ENCODE measurements at places on chromosomes 4 and X.

DNA sequence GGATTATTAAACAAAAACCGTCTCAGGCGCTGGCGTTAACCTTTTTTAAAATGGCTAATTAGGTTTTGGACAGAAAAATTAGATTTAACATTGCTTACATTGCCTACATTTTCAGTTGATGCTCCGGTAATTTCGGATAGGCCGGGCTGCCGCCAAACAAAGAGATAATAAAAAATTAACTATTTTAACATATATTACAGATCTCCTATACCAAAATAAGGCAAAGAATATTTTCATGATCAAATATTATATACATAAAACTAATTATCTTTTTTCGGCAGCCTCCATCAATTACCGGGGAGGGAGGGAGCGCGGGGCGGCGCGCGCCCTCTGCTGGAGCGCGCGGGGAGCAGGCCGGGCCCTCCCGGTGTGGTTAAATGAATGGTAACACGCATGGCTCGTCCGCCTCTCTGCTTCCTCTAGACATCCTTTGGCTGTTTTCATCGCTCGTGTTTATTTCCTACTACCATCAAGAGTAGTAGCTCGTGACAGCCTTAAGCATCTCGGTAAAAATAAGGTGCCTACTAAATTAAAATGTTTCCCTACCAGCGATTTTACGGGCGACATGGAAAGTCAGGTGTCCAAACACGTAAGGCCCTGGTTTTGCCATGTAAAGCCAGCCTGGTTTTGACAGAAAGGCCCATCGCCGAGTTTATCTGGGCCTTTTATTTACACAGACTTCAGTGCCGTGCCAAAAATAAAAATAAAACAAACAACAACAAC, 52.4 kb upstream of the TMEM33 start:
- DNase-seq, result peak; percentile 72

- DNase-seq, result no peak
Observed at GRCh38 chr4:131509521-131509920, 1639.6 kb upstream of the PCDH10 start.

- DNase-seq, result peak; percentile 29
Observed at GRCh38 chr4:31370866-31371465, 650.8 kb downstream of the PCDH7 start.

- no peak for DNase-seq
Observed at GRCh38 chrX:31228415-31228832, 156.6 kb upstream of the FTHL17 start.

- DNase-seq, result no peak
Observed at GRCh38 chr4:52172166-52172565, 121.1 kb downstream of the SPATA18 start.

- DNase-seq, result no peak
Observed at GRCh38 chr4:138053641-138054301, 188.4 kb downstream of the SLC7A11 start.

- no peak for DNase-seq
Observed at GRCh38 chrX:72079607-72080006, 52.1 kb downstream of the RTL5 start.

DNA sequence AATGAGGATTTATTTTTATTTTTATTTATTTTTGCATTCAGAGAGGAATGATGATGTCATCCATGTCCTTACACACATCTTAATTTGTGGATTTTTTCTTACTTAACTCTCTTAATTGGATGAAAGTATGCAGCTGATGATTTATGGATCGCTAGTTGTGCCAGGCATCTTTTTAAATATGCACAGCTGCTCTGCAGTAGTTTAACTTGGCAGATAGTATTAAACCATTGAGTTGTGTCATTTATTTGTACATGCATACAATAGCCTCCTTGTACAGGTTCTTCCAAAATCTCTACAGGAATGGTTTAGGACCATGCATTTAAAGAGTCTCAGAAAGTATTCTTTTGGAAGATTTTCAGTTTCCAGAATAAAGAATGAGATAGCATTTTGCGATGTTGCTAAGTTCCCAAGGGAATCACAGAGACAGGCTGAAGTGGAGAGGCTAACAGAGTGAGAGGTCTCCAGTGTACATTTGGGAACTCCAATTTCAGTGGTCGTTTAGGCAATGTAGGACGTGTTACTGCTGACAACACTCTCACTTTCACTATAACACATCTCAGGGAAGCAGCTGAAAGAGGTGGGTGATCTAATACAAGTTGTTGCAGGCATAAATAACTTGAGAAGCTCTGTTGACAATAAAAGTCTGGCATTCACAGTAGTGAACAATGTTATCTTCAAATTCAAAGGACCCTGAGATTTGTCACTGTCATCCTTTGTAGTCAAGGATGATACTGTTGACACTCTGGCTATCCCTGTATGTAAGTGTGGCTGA, 49.9 kb upstream of the SCRG1 start:
- no peak for DNase-seq

DNA sequence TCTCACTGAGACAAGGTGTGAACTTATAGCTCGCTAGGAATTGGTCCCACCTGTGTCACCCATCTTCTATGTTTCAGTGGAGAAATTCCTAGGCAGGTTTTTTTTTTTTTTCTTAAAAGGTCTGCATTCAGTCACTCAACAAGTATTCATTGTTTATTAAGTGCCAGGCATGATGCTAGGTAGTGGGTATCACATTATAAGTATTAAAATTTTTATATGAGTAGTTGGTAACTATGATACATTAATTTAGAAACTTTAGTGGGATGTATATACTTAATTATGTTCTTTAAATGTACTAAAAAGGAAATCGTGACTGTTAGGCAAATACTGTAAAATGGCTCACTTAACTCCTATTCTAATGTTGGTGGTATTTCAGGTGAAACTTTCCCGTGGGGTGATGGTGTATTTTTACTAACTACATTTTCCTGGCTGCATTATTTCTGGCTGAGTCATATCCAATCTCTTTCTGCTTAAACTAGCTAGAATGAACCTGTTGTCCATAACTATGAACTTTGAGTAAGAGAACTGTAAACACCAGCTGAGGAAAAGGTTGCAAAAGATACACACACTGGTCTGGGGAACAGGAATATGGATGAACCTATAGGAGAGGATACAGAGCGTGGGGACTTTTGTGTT, 49.3 kb upstream of the MED14 start:
- DNase-seq, result no peak

DNA sequence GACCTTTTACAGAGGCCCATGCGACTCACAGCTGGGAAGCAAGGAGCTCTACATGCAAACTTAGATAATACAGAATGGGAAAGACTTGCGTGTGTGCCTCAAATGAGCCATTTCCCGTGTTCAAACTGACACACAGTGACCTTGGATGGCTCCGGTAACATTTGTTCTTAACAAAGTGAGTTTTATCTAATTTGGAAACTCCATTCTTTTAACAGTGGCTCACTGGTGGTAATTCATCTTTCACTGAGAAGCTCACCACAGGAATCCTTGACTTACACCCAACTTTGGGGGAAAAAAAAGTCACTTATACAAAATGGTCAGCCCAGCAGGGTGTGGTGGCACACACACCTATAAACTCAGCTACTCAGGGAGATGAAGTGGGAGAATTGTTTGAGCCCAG, 190.6 kb downstream of the LDB2 start:
- no peak for DNase-seq

DNA sequence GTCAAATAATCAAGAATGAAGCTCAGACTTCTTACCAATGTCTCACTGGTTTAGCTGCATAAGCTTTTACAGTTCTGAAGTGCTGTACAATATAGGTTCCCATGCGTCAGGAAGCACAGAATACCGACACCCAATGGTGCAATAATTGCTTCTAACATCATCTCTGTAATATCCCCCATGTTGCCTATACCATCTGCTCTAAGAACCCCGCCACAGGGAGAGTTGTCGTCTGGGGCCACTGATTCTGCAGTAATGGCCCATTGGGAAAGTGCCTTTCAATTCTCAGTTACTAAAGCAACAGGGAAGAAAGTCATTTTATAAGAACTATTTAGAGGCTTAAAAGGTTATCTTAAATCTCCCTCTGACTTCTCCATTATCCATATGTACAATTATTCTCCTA, 94.9 kb downstream of the GLRA3 start:
- no peak for DNase-seq

DNA sequence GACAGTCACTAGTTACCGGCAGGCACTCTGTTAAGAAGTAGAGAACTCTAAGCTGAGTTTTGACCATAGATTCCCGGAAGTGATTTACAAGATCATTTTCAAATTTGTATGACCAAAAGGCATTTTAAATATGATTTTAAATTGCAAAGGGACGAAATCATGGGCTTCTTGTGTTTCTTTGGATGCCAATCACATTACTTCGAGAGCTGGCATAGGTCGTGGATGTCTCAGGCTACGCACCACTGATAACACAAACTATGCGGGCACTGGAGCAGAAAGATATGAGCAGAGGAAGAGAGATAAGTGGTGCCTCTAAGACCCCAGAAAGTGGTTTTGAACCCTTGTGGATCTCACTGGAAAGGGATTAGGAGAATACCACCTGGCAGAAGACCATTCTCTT, 294.2 kb upstream of the FTHL17 start:
- no peak for DNase-seq

DNA sequence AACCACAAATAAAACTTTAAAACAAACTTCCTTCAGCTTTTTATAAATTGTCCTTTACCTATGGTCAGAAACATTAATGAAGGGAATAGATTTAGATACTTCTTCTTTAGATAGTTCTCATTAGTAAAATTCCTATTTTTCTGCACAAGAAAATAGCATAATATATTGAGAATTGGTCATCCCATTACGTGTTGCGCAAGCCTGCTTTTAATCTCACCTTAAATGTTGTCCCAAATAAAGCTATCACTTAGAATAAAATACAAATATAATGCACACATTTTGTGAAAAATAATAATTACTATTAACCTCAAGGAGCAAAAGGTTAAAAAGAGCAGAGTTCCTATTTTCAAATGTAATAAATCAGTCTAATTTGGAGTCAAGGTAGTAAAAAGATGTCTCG, 95.2 kb upstream of the TTC29 start:
- no peak for DNase-seq

GRCh38 chrX:6599230-6599860, 64.4 kb upstream of the VCX3A start:
- DNase-seq, result no peak

DNA sequence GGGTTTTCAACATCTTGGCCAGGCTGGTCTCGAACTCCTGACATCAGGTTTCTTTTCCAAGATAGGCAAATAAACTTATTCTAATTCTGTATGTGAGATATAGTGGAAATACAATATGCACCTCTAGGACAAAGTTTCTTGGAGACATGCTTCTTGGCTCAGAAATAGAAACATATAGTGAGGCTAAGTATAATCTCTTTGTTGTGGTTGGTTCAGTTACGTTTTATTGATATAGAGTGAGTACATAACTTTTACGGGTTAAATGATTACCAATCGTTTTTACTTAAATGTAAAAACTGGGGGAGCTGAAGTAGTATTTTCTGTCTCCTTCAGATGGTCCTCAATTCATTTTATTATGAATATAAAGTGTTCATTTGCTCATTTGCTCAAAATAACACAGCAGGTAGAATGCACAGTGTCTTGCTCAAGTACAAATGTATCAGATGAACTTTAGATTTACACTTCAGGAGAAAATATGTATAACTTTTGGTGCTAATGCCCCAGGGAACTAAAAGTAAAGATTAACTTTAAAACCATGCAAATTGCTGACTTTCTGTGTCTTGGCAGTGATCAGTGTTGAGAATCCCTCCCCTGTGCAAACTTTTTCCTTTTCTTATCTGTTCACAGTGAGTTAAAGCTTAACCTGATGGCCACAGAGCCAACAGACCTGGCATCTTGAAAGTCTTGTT, 77.6 kb downstream of the AFF1 start:
- no peak for DNase-seq

GRCh38 chrX:40064055-40064597, 33.6 kb downstream of the BCOR start:
- no peak for DNase-seq

DNA sequence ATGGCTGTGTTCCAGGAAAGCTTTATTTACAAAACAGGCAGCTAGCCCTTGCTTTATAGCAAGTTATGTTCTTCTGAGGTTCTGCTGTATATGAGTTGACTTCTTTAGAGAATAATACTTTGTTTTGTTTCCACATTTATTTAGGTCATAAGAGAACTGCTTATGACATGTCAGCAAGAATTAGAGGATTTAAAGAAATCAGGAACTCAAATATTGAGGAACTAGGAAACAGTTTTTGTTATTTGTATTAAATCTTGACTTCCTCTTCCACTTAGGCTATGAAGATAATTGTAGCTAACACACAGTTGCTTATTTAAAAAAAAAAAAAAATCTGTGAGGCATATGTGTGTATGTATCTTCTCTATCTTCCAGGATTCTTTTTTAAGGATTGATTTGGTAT, 14.3 kb downstream of the ZRSR2 start:
- DNase-seq, result no peak

- no peak for DNase-seq
Observed at GRCh38 chr4:74378573-74378972, 13.6 kb downstream of the EREG start.

DNA sequence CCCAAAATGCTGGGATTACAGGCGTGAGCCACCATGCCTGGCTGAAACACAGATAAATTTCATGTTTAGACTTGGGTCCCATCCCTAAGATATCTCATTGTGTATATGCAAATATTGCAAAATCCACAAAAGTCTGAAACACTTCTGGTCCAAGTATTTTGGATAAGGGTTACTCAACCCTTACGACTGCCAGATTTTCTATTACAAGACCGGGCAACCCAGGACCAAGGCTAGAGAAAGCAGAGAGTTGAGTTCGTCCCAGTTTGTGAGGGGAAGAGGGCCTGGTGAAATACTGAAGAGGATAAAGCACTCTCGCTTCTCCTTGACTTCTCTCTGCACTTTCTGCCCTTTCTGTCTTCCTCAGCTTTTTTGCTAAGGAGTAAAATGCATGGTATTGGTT, 34.5 kb downstream of the ZFX start:
- no peak for DNase-seq

DNA sequence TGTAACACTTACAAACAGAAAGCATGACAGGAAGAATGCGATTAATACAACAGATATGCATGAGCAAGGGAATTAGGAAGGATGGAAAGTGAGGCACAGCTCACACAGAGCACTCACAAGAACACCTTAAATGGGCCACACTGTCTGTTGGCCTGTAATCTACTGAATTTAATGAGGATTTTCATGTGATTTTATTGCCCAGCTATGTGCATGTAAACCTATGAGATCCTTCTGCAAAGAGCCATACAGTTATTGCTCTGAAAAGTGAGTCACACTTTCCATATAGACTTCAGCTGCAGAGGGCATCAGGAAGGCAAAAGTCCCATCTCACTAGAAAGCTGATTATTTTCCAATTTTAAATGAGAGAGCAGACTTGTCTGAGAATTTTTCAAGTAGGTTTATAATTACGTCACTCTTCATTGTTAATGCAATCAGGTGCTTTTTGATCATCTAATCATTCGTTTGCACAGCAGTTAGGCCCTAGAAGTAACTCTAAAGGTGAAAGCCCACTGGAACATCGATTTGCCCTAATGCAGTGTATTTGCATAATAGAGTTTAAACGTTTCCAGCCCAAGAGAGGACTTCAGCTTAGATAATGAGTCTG, 832.7 kb upstream of the INTU start:
- no peak for DNase-seq

DNA sequence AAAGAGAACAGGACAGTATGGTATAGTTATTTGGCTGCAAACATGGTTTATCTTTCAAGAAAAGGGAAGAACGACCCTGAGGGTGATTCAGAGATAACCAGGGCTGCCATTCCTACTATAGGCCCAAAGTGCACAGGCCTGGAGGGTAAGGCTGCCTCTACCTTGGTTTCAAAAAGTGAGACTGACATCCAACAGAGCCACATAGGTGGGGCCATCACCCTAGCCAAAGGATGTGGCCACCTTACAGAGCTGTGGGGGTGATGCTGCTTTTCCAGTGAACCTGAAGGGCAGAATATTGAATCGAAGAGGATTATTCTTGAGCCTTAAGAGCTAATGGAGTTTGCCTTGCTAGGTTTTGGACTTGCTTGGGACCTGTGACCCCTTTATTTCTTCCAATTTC, 15.7 kb downstream of the SH2D1A start:
- no peak for DNase-seq
